GM03348 (cell line): ENCODE measurements at places on chromosomes 5 and 9.

GRCh38 chr9:98368366-98369065, 113.1 kb upstream of the TBC1D2 start:
- no peak for DNase-seq

DNA sequence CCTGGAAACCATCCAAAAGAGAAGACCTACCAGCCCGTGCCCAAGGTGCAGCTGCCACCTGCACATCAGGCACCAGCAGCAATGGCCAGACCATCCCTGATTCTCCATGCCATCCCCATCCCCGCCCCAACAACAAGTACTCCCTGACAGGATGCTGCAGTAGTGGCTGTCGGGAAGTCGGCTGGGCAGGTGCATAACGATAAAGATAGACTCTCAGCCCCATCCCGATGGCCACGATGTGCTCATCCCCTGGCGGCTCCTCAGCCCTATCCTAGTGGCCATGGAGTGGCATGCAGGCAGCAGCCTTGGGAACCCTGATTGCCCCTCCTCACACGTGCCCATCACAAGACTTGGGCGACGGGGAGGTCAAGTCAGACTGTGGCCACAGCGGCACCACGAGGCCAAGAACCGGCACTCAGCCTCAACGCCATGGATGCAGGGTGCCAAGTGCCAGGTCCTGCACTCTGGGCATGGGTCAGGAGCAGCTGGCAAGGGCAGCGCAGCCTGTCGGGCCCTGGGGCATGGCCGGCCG, 368.8 kb upstream of the SPATA31A5 start:
- no peak for DNase-seq

DNA sequence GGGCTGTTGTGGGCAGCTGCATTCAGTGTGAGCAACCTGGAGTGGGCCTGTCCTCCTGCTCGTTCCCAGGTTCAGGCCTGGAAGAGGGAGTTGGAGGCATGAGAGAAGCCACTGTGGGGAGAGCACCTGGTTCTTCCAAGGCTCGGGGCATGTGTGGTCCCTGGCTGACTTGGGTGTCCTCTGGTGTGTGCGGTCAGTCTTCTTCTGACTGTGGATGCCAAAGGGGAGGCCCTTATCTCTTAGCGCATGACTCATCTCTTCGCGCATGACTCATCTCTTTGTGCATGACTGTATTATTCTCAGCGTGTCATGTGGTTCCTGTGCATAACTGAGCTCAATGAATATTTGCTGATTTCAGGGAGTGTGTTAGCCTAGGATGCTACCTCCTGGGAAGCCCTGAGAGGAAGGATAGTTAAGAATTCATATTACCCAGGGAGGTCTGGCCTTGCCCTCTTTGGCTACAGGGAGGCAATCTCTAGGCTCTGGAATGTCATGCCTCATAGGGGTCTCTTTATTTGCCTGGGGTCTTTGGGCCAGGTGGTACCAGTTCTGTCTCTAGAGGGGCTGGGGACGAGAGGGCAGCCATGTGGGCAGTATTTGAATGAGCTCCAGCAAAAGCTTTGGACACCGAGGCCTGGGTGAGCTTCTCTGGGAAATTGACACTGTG, 188.7 kb downstream of the HSPA4 start:
- peak; percentile 82 for DNase-seq

DNA sequence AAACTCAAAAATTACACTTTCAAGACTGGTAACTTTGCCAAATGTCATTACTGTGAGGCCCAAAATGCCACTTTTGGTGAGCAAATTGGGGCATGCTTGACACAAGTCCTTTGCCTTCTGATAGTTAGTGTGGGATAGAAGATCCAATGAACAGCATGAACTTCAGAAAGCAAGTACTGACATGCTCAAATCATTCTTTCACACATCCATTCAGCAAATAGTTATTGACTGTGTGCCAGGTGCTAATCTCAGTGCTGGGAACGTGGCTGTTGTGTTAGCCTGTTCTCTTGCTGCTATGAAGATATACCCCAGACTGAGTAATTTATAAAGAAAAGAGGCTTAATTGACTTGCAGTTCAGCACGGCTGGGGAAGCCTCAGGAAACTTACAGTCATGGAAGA, 247.0 kb downstream of the CHSY3 start:
- no peak for DNase-seq

DNA sequence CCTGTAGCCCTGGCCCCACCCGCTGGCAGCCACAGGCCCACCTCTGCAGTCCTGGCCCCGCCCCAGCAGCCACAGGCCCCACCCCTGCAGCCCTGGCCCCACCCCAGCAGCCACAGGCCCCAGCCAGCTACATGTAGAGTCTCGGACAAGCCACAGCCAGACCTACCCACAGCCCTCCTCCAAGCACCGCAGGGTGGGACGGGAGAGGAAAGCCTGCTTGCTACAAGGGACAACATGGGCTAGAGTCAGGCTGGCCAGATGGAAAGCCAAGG, 49.5 kb upstream of the SARDH start:
- DNase-seq = peak; percentile 70

GRCh38 chr5:123350742-123351141, 72.5 kb downstream of the CEP120 start:
- no peak for DNase-seq

DNA sequence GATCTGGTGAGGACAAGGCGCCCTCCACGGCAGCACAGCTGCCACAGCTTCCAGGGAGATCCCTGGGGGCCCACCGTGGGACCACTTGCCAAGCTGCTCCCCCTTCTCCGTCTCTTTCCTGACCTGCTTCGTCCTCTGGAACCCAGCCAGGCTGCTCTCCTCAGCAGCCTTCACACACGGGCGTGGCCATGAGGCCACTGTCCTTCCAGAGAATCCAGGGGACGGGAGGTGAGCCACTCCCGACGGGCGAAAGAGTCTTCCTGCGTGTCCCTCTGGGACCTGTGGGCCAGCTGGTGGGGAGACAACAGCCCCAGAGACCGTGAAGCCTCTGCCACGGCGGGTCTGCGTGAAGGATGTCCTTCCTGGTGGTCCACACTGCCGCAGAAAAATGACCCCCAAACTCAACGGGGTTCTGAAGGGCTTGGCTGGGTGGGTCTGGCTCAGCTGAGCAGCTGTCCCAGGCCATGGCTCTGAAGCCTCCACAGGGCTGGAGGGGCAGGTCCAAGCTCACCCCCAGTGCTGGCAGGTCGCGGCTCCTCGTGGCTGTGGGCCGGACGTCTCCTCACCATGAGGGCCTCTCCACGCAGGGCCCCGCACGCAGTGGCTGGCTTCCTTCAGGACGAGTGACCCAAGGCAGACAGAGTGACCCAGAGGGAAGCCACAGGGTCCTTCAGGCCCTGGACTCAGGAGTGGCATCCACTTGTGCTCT, 47.4 kb upstream of the NKD2 start:
- DNase-seq = no peak

GRCh38 chr5:81750308-81751008, 439 bp downstream of the SSBP2 start:
- peak; percentile 69 for DNase-seq

DNA sequence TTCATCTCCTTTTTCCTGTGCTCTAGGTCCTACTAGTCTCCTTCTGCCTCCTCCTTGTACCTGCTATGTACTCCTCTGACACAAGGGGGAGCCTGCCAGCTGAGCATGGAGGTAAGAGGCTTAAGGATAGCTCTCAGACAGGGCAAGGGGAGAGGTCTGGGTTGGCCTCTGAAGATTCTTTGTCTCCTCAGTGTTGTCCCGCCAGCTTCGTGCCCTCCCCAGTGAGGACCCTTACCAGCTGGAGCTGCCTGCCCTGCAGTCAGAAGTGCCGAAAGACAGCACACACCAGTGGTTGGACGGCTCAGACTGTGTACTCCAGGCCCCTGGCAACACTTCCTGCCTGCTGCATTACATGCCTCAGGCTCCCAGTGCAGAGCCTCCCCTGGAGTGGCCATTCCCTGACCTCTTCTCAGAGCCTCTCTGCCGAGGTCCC, 3.8 kb downstream of the CREB3 start:
- DNase-seq = peak; percentile 82

GRCh38 chr5:59126016-59126707, 543.3 kb downstream of the RAB3C start:
- DNase-seq = no peak

- no peak for DNase-seq
These were observed 3.3 kb upstream of the PLGRKT start for GRCh38 chr9:5441043-5441442.

DNA sequence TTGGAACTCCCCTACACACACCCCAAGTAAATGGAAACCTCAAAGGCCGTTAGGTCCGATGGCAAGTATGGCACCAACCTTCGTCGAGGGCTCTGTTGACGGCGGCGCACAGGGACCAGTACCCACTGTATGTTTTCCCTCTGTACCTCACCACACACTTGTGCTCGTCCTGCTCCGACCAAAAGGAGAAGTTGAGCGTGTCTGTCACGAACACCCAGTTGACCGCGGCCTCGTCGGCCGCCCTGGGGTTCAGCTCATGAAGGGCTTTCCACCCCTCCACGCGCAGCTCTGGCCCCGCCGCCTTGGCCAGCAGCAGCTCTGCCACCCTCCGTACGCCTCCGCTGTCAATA, 24.0 kb downstream of the HNRNPK start:
- DNase-seq = no peak

DNA sequence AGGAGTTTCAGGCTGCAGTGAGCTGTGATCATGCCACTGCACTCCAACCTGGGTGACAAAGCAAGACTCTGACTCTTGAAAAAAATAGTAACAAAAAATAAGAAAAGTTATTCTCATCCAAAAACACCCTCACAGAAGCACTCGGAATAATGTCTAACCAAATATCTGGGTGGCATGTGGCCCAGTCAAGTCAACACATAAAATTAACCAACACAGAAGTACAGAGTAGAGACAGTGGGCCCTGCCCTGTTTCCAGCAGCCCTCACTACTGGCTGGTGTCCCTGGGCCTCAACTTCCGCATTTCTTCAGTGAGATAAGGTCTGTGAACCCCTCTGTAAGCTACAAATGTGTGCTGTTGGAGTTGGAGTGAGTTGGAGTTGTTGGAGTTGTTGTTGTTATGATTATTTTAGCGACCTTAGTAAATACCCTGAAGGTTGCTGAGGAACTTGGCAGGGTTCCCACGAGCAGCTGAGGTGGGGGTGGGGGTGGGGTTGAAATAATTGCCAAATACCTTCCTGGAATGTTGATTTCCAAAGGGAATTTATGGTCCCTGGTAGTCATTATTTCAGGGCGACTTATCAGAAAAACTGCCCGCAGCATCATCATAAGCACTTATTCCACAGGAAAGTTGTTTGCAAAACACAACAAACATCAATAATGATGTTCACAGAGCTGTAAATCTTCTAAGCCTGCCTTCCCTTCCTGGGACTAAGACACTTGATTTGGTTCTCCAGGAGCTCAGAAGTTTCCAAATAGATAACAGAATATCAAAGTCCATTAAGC, 30.2 kb downstream of the C5orf15 start:
- no peak for DNase-seq

GRCh38 chr9:4850603-4851310, 58.0 kb downstream of the RCL1 start:
- DNase-seq = no peak

DNA sequence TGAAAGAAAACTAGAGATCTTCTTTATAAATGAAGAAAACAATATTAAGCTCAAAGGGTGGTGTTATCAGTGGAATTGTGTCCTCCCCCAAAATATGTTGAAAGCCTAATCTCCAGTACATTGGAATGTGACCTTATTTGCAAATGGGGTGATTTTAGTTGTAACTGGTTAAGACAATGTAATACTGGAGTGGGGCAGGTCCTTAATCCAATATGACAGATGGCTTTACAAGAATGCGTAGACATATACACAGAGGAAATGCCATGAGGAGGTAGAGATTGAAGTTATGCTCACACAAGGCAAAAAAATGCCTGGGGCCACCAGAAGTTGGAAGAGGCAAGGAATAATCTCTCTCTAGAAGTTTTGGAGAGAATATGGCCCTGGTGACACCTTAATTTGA, 13.7 kb upstream of the TRIM32 start:
- no peak for DNase-seq

- DNase-seq = no peak
These were observed 71.0 kb downstream of the NREP start for GRCh38 chr5:111685969-111686368.

GRCh38 chr5:54905942-54906537, 79.4 kb downstream of the ESM1 start:
- peak; percentile 70 for DNase-seq

DNA sequence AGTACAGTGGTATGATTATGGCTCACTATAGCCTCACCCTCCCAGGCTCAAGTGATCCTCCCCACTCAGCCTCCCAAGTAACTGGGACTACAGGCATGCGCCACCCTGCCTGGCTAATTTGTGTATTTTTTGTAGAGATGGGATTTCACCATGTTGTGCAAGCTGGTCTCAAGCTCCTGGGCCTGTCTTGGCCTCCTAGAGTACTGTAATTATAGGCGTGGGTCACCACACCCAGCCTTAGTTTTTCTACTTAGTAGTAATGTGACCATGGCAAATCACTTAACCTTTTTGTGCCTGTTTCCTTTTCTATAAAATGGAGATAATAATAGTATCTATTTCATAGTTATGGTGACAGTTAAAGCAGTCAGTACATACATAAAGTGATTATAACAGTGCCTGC, 22.2 kb downstream of the GLE1 start:
- DNase-seq = no peak

DNA sequence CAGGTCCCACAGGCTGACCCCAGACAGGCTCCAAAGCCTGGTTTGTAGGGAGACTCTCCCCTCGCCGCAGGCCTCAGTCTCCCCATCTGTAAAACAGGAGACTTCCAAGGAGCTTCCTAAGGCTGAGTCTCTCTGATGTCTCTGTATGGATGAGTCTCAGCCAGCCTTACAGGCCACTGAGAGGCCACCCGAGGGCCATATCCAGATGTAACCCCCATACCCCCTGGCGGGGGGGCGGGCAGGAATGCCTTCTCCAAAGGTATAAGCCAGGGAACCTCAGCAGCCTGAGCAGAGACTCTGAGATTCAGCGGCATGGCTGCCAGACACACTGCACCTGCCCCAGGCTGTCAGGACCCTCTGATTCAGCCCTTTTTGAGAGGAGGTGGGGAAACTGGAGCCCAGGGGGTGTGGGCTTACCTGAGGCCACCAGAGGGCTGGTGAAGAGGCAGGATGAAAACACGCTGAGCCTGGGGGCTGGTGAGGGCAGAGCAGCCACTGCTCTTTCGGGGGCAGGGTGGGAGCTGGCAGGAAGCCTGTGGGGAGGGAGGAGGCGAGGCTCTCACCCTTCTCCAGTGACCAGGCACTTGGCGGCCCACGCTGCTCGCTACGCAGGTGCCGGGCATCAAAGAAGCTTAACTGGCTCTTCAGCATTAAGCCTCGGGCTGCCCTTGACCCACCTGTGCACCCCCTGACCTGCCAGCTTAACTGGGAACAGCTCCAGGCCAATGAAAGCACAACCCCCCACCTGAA, 5.5 kb upstream of the SUSD3 start:
- no peak for DNase-seq

- no peak for DNase-seq
These were observed 171.8 kb downstream of the XRCC4 start for GRCh38 chr5:83249156-83249555.

DNA sequence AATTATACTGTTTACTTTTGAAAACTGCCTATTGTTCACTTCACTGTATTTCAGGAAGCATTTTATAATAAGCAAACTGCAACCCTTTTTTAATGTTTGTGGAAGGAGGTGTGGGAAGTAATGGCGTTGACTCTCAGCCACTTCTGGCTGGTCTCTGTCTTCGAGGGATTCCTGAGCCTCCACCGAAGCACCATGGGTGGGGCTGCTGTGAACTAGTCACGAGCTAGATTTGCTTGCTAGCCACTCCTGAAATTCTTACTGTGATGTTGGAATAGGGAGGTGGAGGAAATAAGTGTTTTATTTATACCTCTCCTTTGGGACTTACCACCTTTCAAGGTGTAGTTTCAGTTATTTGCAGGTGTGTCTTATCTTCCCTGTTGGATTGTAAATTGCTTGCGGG, 26.8 kb downstream of the PIP5K1B start:
- DNase-seq = no peak
